ENCODE measurements at places on chromosomes 13 and 19.

DNA sequence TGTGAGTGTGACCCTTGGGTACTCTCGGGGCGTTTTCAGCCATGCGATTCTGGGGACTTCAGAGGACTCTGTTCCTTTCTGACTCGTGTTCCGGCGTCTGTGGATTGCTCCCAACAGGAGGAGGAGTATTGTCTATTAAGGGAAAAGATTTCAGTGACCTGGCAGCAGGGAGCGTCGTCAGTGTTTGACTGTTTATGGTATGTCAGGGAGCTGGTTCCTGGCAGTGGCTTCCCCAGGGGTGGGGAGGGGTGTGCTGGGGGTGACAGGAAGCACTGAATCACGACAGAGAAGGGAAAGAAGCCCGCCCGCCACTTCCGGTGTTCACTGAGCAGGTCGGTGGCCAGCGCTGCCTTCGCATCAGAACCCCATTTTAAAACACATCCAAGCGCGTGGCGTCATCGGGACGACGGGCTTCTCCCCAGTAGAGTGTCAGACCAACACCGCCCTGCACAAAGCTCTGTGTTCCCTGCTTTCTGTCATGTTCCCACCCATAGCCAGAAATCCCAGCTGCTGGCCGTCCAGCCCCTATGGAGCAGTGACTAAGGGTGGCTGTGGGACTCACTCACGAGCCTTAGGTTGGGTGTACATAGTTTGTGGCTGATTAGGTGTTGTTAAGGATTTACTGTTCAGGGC lies 33.8 kb downstream of the COL4A2 start:
- peak; percentile 91 for DNase-seq

- no peak for DNase-seq
Observed at GRCh38 chr13:43331672-43332071, 308.3 kb downstream of the DNAJC15 start.

- DNase-seq, result no peak
Observed at GRCh38 chr19:46718157-46718933, 1.4 kb upstream of the PRKD2 start.

GRCh38 chr13:100854006-100854405 lies 179.4 kb upstream of the TMTC4 start:
- no peak for DNase-seq

- DNase-seq, result no peak
Observed at GRCh38 chr19:42096255-42096837, 20.4 kb downstream of the ZNF574 start.

GRCh38 chr13:43446126-43446525 lies 340.6 kb downstream of the ENOX1 start:
- no peak for DNase-seq

All from cardiac septum (tissue), 1 donor.